Stimulated activated CD4-positive, alpha-beta T cell treated with anti-CD3 and anti-CD28 coated beads, Interleukin-1b, Interleukin-23, amount 100 ng/mL, for 4 hours (primary cell): ENCODE measurements at places on chromosomes 2 and 18.

DNA sequence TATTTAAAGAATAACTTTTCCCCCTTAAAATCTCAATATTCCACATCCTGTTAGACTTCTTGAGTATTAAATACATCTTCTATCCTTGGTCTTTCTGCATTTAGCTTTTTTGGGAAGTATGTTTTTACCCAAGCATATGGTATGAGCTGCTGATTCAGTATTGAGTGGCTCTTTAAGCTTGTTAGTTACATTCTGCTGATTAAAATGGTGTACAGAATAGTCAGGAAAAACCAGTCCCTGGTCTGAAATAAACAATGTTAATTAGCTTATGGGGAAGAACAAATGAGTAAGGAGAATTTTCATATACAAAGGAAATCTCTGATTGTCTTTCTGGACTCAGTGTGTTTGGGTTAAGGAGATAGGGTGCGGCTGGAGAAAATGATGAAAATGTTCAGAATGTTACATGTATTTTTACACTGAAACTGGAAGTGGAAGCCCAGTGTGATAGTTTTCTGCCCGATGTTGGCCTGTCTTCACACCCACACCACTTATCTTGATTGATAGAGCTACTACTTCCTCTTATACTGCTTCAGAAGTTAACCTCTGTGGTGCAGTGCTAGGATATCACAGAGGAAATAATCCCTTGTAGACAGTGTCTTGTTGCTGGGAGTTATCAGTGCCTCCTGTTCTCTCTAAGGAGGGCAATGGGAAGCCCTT, 84.0 kb downstream of the MSH2 start:
- DNase-seq = no peak

DNA sequence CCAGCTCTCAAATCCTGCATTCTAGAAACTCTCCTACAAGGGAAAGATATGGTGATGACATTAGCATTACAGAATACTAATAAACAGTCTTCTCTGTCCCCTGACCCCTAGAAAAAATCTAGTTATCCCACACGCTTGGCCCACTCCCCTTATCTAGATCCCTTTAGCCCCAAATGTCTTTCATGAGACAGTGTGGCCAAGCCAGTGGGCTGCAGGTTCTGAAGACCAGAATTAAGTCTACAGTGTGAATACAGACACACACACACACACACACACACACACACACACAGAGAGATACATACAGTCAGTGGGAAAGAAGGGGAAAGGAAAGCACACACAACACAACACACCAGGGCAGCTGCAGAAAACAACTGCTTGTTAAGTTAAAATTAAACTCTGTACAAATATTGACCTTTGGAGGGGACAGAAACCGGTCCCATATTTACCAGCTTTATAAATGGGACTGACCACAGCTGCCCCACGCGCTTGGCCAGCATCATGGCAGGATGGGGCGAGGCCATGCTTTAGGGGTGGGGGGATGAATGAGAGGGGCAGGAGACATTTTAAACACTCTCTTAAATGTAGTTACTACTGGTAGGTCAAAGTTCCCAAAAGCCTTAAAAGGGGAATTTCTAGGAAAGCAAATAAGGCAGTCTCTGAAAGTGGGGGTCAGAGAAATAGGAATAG, 49.1 kb downstream of the NHEJ1 start:
- DNase-seq = no peak

DNA sequence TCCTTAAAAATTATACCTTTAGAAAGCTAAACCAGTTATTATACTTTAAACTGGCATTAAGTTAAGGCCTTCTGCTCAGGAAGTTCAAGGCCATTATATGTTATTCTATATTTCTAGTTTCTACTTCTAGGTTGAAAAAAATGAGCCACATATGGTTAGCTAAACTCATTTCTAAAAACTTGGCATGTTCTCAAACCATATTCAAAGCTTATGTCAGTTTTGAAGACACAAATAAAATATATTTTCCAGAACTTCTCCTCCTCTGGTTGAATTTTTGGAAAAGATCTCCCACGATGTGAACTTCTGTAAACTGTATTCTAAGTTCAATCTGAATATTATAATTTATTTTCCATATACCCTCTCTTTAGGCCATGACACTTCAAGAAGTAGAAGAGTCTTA, 103.5 kb downstream of the NYAP2 start:
- DNase-seq = no peak

GRCh38 chr2:501130-501529, 176.1 kb downstream of the TMEM18 start:
- DNase-seq = no peak

DNA sequence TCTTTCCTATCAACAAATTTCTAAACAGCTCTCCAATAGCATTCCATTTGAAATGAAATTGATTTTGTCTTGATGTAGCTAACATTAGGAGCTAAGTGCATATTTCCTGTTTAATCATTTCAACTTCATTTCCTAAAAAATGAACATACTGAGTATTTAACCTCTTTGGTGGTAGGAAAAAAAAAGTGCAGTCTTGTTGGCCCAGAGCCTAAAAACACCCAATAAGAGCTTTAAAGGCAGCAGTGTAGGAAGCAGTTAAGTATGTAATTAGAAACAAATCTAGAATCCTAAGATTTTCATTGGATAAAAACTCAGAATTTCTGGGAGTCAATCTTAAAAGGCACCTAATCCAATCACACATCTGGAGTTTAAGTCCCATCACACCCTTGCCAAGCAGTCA, 71.0 kb upstream of the RBMS1 start:
- no peak for DNase-seq

GRCh38 chr2:20722592-20723240, 55.8 kb downstream of the GDF7 start:
- DNase-seq = no peak

DNA sequence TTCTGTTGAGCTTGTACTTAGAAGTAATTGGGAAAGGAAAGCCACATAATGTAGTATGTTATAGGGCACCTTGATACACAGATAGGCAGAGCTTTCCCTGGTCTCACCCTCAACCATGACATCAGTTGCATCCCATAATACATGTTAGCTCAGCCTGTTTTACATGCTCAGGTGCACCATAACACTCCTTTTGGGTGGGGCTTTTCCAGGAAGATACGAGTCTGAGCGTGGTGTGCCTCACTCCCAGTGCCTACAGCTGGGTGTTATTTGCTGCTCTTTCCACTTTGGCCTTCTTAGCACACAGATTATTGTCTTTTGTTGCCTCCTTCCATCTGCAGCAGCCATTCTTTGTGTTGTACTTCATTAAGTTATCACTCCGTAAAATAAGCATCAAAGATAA, 11.9 kb downstream of the TTC39C start:
- no peak for DNase-seq

DNA sequence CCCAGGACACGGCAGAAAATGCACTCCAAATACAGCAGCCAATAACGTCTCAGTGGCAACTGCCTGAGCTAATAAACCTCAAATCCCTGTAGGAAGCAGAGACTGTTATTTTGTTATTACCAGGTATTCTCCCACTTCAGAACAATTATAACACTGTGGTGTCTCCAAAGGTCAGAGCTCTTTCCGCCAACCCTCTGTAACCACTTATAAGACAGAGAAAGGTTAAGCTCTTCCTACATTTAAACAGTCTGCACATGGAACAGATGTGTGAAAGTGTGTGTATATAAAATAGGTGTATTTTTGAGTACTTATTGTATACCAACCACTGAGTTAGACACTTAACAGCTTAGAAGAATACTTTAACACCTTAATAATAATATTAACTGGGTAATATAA, 64.1 kb downstream of the FBXO15 start:
- no peak for DNase-seq

DNA sequence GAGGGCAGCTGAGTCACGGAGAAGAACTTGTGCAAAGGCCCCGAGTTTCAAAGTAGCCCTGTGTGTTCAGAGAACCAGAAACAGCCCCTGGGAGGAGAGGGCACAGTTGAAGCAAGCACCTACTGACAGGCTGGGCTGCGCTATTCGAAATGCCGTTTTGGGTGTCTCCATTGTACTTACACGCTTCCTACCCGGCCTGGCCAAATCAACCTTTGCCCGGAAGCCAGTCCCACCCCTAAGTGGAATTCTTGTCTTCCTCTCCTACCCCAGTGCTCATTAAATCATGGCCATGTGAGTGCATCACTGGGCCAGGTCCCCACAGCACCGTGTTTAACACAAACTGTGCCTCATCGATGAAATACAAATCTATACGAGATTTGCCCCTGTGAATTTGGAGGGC, 6.0 kb downstream of the DIPK1C start:
- DNase-seq = no peak

DNA sequence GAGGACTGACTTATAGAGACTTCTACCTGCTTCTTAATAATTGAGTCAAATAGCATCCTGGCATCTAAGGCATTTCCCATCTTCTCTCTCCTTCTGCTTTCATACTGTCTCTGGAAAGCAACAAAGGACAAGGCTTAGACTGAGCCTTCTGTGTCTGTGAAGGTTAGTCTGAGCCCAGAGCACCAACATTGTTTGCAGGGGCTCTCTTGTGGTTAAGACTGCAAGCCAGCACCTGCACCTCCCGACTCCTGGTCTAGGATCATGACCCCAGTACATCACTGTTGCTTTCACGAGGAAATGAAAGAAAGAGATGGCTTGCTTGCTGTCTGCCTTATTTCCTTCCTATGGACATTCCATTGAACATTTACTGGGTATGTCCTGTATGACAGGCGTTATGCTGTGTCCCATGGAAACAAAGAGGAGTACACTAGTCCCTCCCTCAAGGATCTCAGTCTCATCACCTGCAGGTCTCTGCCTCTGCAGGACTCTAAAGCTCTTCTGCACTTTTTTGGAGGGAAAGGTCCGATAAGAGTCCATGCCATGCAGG, 315.8 kb upstream of the EPAS1 start:
- no peak for DNase-seq

DNA sequence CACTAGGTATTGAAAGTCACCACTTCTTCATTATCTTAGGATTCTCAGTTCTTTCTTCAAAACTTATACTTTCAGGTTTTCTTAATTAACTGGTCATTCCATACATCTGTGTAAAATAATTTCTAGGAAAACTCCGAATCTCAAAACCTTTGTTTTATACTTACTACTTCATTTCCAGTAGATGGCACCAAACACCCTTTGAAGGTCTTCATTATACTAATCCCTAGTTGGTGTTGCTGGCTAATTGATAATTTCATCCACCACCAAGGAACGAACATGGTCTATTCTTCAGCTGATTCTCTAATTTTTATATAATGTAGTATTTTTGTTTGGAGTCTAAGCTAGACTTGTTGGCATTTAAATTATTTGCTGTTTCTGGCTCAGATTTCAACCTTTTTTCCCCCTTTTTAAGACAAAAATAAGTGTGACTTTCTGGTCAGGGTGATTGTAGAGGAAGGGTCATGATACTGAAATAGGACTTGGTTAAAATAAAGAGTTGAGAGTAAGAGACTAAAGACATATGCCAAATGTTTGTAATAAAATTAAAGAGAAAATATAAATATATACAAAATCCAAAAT, 2.8 kb upstream of the MXD1 start:
- no peak for DNase-seq

DNA sequence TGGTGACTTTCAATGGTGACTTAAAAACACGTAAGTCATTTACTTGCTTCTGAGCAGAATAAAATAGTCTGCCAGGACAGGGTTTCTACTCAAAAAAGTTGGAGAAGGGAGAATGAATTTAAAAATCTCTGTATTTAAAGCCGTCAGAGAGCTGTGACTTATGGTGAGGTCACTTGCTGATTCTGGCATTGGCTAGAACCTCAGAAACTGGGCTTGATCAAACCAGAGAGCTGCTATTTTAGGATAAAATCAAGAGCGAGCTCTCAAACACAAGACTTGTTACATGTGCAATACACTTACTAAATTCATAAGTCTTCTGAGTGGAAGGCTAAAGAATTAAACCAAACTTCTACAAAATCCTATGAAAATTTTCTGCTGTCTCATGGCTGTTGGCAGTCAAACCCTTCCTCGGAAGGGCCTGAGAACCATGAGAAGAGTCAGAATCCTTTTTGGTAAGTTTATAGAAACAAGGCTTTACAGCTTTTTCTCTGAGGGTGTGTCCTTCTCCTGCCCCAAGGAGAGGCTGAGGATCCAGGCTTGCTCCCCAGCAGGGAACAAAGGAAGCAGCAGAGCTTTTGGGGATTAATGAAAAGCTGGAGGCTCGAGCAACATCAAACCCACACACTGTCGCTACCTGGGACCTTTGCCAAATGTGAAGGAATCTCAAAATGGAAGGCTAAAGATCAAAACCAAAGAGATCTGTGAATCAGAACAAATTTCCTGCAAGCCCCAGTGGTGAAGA, 816.4 kb downstream of the SOCS6 start:
- DNase-seq = no peak

- DNase-seq = no peak
These were observed 28.0 kb upstream of the SLC35F6 start for GRCh38 chr2:26735883-26736588.

DNA sequence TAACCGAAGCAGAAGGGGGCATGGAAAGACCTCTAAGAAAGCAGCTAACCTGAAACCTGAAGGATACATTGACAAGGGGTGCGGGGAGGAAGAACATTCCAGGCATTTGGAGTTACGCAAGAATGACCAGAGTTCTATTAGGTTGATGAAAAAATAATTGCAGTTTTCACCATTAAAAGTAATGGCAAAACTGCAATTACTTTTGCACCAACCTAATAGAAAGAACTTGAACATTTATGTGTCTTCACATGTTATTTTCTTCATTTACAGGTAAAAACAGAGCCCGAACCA, 110.5 kb downstream of the LYPD6B start:
- no peak for DNase-seq

DNA sequence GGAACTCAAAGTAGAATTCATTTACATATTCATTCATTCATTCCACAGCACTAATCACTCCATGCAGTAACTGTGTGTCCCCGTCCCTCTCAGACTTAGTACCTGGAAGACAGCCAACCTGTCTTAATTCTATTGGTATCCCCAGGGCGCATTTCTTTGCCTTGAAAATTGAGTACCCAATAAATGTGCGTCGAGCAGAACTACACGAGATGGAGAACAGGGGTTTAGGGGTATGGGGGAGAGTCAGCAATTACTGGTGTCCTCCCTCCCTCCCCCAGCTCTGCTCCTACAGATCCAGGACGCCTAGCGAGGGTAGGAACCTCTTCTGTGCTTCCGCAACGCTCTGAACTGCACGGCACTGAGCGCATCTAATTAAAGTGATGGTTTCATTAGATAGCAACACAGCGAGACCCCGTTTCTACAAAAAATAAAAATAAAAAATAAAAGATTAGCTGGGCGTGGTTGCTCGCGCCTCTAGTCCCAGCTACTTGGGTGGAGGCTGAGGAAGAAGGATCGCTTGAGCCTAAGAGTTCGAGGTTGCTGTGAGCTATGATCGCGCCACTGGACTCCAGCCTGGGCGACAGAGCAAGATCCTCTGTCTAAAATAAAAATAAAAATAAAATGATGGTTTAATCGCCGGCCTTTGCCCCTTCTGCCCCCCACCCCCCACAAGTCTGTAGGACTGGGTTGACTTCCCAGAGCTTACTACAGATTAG, 614 bp upstream of the FKBP1B start:
- no peak for DNase-seq

- DNase-seq = no peak
These were observed 258.3 kb downstream of the SETBP1 start for GRCh38 chr18:44938720-44939665.

GRCh38 chr18:9546468-9546867, 67.9 kb downstream of the PPP4R1 start:
- no peak for DNase-seq

GRCh38 chr2:146873646-146874259, 971.1 kb upstream of the ACVR2A start:
- DNase-seq = no peak

GRCh38 chr18:3715231-3716080, 265.5 kb downstream of the TGIF1 start:
- DNase-seq = no peak

- DNase-seq = no peak
These were observed 176.6 kb downstream of the SH3RF3 start for GRCh38 chr2:109305490-109306167.

- DNase-seq = no peak
These were observed 9.2 kb downstream of the TGIF1 start for GRCh38 chr18:3458952-3459853.
